Smooth muscle cell of trachea (primary cell): ENCODE measurements at places on chromosomes 2 and 18. TPM values are rescaled to one million over a fixed set of nuclear protein-coding genes. Genes with fewer than 3 reads are reported as not detected.

KCTD1 gene
- 9.0 and 9.6 TPM in 2 replicates for total RNA-seq

LAMA1 gene
- 3.6 and 13.7 TPM in 2 replicates for total RNA-seq

GAREM1 gene
- total RNA-seq, result 1.7 and 3.5 TPM in 2 replicates

ALK gene
- under 0.01 and 0.17 TPM in 2 replicates for total RNA-seq

RRM2 gene
- 5.3 and 34.2 TPM in 2 replicates for total RNA-seq

GLI2 gene
- total RNA-seq, result 3.2 and 13.1 TPM in 2 replicates

CREG2 gene
- 0.44 and 0.83 TPM in 2 replicates for total RNA-seq

TEX44 gene
- not detected in 2 replicates for total RNA-seq

SCYGR7 gene
- total RNA-seq, result not detected in 2 replicates

TGFA gene
- 0.73 TPM in 1 of 2 replicates, not detected in the other for total RNA-seq

PJVK gene
- 2.0 and 2.5 TPM in 2 replicates for total RNA-seq

EVA1A gene
- 18.0 and 32.1 TPM in 2 replicates for total RNA-seq

MATN3 gene
- 0.99 and 1.9 TPM in 2 replicates for total RNA-seq

EML6 gene
- 0.15 and 0.66 TPM in 2 replicates for total RNA-seq

NEMP2 gene
- 3.1 and 3.3 TPM in 2 replicates for total RNA-seq

TNS1 gene
- 114 and 121 TPM in 2 replicates for total RNA-seq

AQP12A gene
- total RNA-seq, result not detected in 2 replicates

PCGF1 gene
- total RNA-seq, result 21.2 and 25.5 TPM in 2 replicates

GPR17 gene
- total RNA-seq, result not detected in 2 replicates

PASK gene
- 0.99 and 3.9 TPM in 2 replicates for total RNA-seq

CDKL4 gene
- 1.2 and 1.3 TPM in 2 replicates for total RNA-seq

ABHD1 gene
- under 0.01 and 0.15 TPM in 2 replicates for total RNA-seq

BOLA3 gene
- total RNA-seq, result 23.3 and 46.0 TPM in 2 replicates

MMADHC gene
- total RNA-seq, result 168 and 216 TPM in 2 replicates

PHOSPHO2 gene
- total RNA-seq, result 1.8 and 4.1 TPM in 2 replicates

SLC4A3 gene
- total RNA-seq, result 1.2 and 4.1 TPM in 2 replicates

LCT gene
- total RNA-seq, result under 0.01 TPM in 2 replicates

CHAC2 gene
- 0.83 and 5.5 TPM in 2 replicates for total RNA-seq

MAL gene
- total RNA-seq, result 0.17 TPM in 1 of 2 replicates, not detected in the other

NOTO gene
- not detected in 2 replicates for total RNA-seq

SCG2 gene
- 1.0 and 1.2 TPM in 2 replicates for total RNA-seq

PDE1A gene
- total RNA-seq, result 26.5 and 75.3 TPM in 2 replicates

PCARE gene
- total RNA-seq, result not detected in 2 replicates

BMP10 gene
- not detected in 2 replicates for total RNA-seq

TCF7L1 gene
- total RNA-seq, result 2.5 and 2.8 TPM in 2 replicates

LHCGR gene
- total RNA-seq, result not detected in 2 replicates

PLEKHA3 gene
- 4.5 and 4.8 TPM in 2 replicates for total RNA-seq

GALNT14 gene
- 0.66 and 1.7 TPM in 2 replicates for total RNA-seq

PGAP1 gene
- total RNA-seq, result 6.8 and 11.3 TPM in 2 replicates

TFCP2L1 gene
- total RNA-seq, result under 0.01 TPM in 1 of 2 replicates, not detected in the other

OTOS gene
- total RNA-seq, result 1.2 TPM in 1 of 2 replicates, not detected in the other

DSG1 gene
- total RNA-seq, result not detected in 2 replicates

PSMA8 gene
- not detected in 2 replicates for total RNA-seq

CBLN2 gene
- not detected in 2 replicates for total RNA-seq

REG1A gene
- total RNA-seq, result not detected in 2 replicates

CNDP1 gene
- total RNA-seq, result not detected in 2 replicates

CCBE1 gene
- 69.0 and 69.4 TPM in 2 replicates for total RNA-seq

TMEM17 gene
- 2.0 and 2.8 TPM in 2 replicates for total RNA-seq
